ENCODE measurements at places on chromosomes 11 and 22. TPM values are rescaled to one million over a fixed set of nuclear protein-coding genes. Genes with fewer than 3 reads are reported as not detected.

Gene GGT5
- total RNA-seq: 11.6 TPM

Gene HEPHL1
- not detected for total RNA-seq

DNA sequence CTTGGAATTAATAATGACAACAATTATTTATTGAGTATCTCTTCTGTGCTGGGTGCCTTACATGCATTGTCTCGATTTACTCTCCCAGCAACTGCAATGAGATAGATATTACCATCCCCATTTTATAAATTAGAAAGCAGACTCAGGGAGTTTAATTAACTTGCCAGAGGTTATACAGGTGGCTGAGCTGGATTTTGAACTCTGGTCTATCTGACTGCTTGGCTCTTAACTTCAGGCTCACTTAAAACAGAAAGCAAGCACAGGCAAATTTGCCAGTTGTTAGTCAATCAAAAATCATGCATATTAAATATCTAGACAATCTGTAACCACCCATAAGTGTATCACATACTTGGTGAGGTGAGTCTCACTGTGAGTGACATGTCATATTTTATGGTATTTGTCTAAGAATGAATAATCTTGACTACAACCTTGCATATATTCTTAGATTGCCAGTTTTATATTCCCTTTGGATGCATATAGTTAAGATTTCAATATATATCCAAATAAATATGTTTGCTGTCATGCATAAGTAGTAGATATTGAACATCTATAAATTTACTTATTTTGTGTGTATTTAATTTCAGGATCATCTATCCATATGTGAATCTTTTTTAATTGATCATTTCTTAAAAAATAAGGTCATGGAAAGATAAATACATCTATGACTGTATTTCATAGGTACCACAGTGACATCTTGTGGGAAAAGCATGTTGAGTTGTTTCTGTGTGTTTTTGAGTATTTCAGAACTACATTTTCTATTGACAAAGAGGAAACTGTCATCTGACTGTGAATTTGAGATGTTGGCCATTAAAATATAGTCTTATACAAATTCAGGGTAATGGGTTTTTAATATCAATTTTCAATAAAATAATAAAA lies 112.0 kb upstream of the ARHGAP42 start:
- no peak for DNase-seq
- no peak overlapping the region for H3K4me3 ChIP-seq
- H3K27ac ChIP-seq: no peak overlapping the region
- H3K27me3 ChIP-seq: no peaks in the 10 kb centered on the region
- no peaks in the 10 kb centered on the region for H3K36me3 ChIP-seq
- no peaks in the 10 kb centered on the region for H3K4me1 ChIP-seq

GRCh38 chr11:27398400-27398770 lies 35.4 kb upstream of the CCDC34 start:
- H3K27ac ChIP-seq: no peak overlapping the region
- DNase-seq: no peak
- H3K36me3 ChIP-seq: no peaks in the 10 kb centered on the region
- no peaks in the 10 kb centered on the region for H3K27me3 ChIP-seq
- no peaks in the 10 kb centered on the region for H3K4me1 ChIP-seq

GRCh38 chr11:70088735-70089250 lies 10.7 kb downstream of the ANO1 start:
- H3K36me3 ChIP-seq: no peaks in the 10 kb centered on the region
- H3K27ac ChIP-seq: no peak overlapping the region
- DNase-seq: no peak
